ENCODE measurements at places on chromosomes 6 and 20. TPM values are rescaled to one million over a fixed set of nuclear protein-coding genes. Genes with fewer than 3 reads are reported as not detected.

- DNase-seq: no peak
These were observed 35.6 kb upstream of the HIVEP1 start for GRCh38 chr6:11976489-11976888.

- DNase-seq: no peak
These were observed 11.6 kb downstream of the MDGA1 start for GRCh38 chr6:37686111-37686510.

DNA sequence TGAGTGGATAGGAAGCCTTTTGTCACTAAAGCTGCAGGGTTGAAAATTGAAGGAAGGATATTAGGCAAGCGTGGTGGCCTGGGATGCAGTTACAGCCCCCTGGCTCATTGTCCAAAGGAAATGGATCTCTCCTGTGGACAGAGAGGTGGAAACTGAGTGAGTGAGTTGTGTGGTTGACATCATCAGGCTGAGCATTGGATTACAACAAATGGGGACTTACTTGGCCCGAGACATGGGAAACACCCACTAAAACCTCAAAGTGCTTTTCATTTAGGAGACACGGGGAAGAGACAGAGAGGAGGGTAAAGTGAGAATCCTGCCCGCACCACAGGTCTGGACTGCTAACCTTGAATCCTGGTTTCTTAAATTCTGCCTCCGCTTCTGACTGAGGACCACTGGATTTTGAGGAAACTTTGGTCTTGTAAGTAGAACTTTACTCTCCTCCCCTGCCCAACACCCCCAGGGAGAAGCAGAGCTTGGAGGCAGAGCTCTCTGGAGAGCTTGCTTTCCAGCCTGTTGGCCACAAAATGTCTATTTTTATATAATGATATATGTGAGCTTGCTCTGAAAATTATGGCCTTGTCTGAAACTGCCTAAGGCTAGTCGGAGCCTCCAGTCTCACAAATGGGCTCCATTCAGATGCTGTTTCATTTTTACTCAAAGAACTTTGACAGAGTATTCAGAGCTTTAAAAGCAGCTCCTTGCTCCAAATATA, at the start of gene PKIG:
TSS of gene PKIG (plus strand) at position 269 of the 715 bp plus-strand sequence. CDS start 31,978 bp downstream, outside the sequence.
- peak; percentile 88 for DNase-seq

GGT7 gene
- 17.3 TPM for total RNA-seq

PPP1R16B gene
- 0.41 TPM for total RNA-seq

NHSL1 gene
- 28.7 TPM for total RNA-seq

- DNase-seq: no peak
These were observed 250.0 kb downstream of the SLC24A3 start for GRCh38 chr20:19462491-19462890.

OOEP gene
- total RNA-seq: not detected

- DNase-seq: no peak
These were observed 464 bp downstream of the EHMT2 start for GRCh38 chr6:31896856-31897611.

- no peak for DNase-seq
These were observed 177.7 kb downstream of the TSHZ2 start for GRCh38 chr20:53149890-53150205.

DNA sequence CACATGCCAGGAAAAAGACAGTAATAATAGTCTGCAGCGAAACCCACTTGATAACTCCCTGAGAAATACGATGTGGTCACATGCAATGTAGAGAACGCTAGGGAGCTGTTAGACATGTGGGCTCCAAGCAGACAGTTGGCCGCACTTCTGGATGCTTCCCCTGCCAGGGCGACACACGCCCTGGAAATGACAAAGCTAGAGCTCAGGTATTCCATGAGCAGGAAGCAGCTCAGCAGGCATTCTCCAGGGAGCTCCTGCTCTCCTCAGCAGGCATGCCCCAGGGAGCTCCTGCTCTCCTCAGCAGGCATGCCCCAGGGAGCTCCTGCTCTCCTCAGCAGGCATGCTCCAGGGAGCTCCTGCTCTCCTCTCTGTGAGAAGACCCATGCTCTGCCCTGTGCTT, 52.4 kb upstream of the NXT1 start:
- no peak for DNase-seq

DNA sequence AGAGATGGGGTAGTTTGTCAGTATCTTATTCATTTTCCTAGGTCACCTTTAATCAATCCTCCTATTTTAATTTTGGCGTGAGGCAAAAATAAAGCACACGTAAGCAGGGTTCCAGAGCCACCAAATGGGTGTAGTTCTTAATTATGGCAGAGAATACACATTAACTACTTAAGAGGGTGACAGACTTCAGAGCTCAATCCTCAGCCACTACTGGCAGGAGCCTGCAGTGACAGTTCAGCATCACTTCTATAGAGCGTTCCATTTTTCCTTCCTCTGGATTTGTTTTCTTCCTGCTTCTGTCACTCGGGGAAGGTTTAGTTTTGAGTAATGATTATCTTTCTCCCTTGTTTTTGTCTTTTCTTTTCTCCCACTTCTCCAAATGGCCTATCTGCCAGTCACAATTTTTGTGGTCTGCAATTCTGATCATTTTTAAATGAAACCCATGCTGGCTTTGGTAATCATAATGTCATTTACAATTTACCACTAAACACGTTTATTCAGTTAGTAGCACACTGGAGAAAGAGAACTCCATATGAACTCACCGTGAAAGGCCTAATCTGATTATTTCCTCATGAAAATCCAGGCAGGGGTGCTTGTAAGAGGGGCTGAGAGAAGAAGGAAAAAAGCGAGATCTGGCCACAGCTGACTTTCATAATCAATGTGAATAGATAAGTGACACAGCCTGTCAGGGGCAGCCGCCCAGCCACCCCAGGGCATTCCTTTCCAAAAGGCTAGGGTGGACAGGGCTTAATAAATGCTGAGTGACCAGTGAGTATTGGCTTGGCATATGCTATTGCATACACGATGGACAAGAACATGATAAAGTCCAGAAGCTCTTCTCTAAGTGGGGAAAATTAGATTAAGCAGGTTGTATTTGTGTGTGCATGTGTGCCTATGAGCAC, 412.1 kb downstream of the PKHD1 start:
- DNase-seq: no peak

Measured in astrocyte (in vitro differentiated cells and primary cell).